ENCODE measurements at places on chromosomes 2 and 18.

- DNase-seq, result no peak
Measured at GRCh38 chr18:7111134-7111533, 6.5 kb downstream of the LAMA1 start.

GRCh38 chr2:63805412-63805811 is 36.3 kb upstream of the UGP2 start:
- no peak for DNase-seq

- DNase-seq, result no peak
Measured at GRCh38 chr2:231503766-231504165, 26.5 kb downstream of the NMUR1 start.

- DNase-seq, result no peak
Measured at GRCh38 chr2:44130441-44130840, 38.2 kb upstream of the PPM1B start.

DNA sequence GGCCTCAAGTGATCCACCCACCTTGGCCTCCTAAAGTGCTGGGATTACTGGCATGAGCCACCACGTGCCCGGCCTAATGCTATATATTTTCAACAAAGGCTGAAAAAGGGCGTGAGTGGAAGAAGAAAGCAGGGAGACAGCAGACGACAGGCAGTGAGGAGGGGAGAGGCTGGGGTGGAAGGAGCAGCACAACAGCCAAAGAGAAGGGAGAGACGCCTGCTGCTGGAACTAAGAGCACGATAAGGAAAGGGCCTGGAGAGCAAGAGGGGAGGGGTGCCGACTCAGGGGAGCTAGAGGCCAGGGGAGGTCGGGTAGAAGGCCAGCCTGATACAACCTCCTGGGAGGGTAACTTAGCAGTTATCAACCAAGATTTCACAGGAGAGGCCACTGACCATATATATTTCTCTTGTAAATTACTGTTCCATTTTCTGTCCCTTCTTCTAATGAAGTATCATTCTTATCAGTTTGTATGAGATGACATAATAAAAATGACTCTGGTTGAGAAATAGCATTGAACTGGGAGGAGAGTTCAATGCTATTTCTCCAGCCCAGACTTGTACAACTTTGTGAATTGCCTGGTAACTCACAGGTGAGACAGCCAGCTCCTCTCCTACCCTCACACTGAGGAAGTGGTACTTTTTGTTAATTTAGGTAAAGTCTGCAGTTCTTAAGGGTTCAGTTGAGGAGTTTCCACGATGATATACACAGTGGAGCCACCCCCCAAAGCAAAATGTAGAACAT is 5.8 kb upstream of the RNU4ATAC start:
- no peak for DNase-seq

- no peak for DNase-seq
Measured at GRCh38 chr2:237379636-237380035, 34.3 kb downstream of the COL6A3 start.

GRCh38 chr18:24657444-24657842 is 197.0 kb downstream of the HRH4 start:
- no peak for DNase-seq

DNA sequence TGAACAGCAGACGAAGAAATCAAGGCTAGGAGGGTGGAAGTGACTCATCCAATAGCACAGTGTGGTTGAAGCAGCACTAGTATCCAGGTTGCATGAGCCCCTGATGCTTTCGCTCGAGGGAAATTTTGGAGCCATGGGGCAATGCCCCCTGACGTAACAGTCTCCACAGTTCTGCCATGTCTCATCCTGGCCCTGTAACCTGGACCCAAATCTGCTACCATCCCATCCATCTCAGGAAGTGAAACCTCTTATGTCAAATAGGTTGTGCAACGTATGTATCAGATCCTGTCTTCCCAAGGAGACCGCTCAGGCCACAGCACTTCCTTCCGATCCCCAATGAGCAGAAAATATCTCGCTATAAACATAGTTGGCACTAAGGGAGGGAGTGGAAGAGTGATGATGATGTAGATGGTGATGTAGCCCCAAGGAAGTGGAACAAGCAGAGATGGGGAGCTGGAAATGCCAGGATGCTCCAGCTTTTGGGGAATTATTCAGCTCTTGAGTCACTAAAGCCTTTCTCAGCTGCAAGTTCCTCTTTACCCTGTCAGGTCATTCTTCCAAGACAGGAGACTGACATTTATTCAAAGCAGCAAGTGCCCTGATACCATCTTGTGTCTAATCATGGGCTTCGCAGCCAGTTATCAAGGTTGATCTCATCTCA is 3.0 kb upstream of the IL1B start:
- DNase-seq, result no peak

DNA sequence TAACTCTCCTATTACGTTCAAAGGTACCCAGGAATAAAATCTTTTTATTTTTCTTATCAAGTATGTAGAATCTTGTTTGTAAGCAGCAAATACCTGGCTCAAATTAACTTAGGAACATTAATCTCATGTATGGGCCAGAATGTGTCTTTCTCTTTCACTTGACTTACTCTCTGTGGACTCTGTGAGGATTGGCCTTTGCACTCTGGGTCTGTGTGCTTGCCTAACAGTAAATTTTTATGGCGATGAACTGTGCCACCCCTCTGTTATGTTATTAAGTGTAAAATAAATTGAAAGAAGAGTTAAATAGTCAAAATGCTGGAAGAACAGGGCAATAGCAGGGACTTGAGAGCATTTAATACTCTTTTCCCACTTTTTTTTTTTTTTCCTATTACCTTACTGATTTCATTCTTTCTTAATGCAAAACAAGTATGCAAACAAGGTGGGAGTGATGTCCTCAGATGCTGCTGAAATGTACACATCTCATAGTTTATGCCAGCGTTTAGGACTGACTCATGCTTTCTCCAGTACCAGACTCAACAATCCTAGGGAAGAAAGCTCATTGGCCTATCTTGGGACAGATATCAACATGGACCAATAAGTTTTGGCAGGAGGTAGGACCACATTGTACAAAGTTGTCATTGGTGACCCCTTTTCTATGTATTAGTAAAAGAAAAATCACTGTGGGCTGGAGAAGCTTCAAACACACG is 25.5 kb downstream of the LYPD6 start:
- no peak for DNase-seq

- peak; percentile 93 for DNase-seq
Measured at GRCh38 chr18:80034068-80034851, at the start of gene RBFA. Gene RBFA, plus strand, starts transcription at chr18:80034434. Its CDS starts 62 bp downstream, at chr18:80034496.

GRCh38 chr2:166614503-166614902 is 120.5 kb upstream of the SCN7A start:
- no peak for DNase-seq

GRCh38 chr2:10435820-10436204 is 12.3 kb downstream of the ODC1 start:
- no peak for DNase-seq

DNA sequence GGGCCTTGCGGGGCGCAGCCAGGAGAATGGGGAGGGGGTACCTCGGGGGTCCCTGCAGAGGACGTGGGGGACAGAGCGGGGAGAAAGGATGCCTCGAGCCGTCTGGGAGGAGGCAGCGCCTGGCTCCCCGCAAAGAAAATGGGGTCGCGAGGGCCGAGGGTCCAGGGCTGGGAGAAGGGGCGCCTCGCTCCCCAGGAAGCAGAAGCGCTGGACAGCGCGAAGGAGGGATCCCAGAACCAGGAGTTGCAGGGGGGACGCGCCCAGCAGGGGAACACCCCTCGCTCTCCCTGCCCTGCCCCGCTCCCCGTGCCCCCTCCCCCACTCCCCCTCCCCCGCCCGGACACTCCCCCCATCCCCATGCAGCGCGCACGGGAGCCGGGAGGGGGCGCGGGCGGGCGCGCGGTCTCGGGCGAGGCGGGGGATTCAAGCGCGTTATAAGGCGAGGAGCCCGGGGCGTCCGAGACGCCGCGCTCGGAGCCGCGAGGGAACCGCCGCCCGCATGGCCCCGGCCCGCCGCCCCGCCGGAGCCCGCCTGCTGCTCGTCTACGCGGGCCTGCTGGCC is at the start of gene ERFE:
TSS of gene ERFE (plus strand) at position 462 of the 562 bp plus-strand sequence. CDS start at position 500, 38 bp downstream.
- peak; percentile 78 for DNase-seq

GRCh38 chr2:38131676-38132075 is 55.7 kb upstream of the CYP1B1 start:
- DNase-seq, result no peak

DNA sequence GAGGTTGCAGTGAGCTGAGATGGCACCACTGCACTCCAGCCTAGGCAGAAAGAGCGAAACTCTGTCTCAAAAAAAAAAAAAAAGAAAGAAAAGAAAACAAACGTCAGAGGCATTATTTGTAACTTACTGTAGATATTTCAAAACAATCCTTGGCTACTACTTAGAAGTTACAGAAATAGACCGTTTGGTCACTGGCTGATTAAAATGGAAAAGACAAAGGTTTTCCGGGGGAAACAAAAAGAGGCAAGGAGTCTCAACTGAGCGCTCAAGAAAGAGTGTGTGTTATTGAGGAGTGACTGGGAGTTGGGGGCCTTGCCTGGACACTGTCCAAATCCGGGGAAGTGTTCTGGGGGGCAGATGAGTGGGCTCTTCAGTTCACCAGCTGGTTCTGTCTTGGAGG is 47.6 kb downstream of the TEX44 start:
- DNase-seq, result no peak

- no peak for DNase-seq
Measured at GRCh38 chr2:134391751-134392160, 137.9 kb downstream of the MGAT5 start.

DNA sequence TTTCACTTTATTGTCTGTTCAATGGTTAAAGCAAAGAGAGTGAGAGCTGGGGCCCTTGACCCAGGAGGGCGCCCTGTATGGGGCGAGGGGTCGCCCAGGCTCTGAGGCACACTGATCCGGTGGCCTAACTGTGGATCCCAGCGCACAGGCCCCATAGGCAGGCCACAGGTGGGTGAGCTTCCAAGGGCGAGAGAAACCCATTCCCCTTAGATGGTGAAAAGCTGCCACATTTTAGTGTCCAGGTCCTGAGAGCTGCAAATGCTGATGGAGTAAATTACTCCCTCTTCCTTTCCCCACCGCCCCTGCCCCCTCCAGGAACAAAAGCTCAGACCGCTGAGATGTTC is 5.9 kb upstream of the DLX2 start:
- DNase-seq, result no peak

GRCh38 chr18:23038712-23039111 is 96.6 kb upstream of the CABLES1 start:
- no peak for DNase-seq

- no peak for DNase-seq
Measured at GRCh38 chr18:38301621-38302020, 736.0 kb upstream of the CELF4 start.

GRCh38 chr2:169721016-169721415 is 12.6 kb upstream of the KLHL23 start:
- no peak for DNase-seq

- no peak for DNase-seq
Measured at GRCh38 chr2:1627628-1628381, 116.5 kb downstream of the PXDN start.

DNA sequence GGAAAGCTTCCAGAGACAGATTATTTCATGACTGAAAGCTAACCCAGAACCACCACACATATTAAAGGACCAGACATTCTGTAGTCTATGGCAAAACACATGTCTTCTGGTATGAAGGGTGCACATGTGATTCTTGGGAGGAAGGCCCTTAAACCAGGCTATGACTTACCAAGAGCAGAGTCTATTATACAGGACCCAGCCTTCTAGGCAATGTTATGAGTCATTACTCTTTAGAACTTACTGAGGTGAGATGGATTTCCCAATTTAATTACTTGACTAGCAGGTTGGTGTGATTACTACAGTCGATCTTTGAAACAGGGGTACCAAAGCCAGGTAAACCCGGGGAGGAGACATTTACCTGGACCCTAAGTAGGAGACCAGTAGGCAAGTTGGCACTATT is 350.8 kb downstream of the TRIB2 start:
- no peak for DNase-seq

- no peak for DNase-seq
Measured at GRCh38 chr2:199228887-199229819, 228.6 kb downstream of the SATB2 start.

DNA sequence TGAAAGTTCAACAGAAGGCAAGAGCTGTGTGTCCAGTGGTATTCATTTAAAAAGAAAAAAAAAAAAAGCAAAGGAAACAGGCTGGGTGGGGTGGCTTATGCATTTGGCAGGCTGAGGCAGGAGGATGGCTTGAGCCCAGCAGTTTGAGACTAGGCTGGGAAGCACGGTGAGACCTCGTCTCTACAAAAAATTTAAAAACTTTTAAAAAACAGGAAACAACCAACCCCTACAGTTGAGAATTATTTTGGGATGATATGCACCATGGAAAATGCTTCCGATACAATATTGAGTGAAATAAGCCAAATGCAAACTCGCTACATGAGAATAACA is 31.2 kb downstream of the PTPN18 start:
- DNase-seq, result no peak

DNA sequence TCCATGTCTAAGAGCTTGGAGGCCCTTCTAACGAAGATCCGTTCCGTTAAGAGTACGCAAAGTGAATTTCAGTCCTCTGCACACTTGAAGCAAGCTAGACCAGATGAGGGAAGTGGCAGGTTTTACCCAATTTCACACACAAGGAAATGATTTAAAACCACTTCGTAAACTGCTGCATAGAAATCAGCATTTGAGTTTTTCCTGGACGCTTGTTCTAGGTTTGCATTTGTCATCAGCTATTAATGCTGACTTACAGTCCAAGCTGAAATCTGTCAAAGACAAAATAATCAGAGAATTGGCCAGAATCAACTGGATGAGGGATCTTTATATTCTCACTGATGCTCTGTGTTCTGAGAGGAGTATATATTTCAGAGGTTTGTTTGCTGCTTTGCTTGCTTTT is 117.6 kb upstream of the RASGRP3 start:
- no peak for DNase-seq

- DNase-seq, result peak; percentile 12
Measured at GRCh38 chr18:27184115-27185024, 738 bp downstream of the CHST9 start.

- no peak for DNase-seq
Measured at GRCh38 chr2:150389447-150389846, 98.0 kb downstream of the RND3 start.

- no peak for DNase-seq
Measured at GRCh38 chr2:233968556-233968955, 51.4 kb downstream of the TRPM8 start.

DNA sequence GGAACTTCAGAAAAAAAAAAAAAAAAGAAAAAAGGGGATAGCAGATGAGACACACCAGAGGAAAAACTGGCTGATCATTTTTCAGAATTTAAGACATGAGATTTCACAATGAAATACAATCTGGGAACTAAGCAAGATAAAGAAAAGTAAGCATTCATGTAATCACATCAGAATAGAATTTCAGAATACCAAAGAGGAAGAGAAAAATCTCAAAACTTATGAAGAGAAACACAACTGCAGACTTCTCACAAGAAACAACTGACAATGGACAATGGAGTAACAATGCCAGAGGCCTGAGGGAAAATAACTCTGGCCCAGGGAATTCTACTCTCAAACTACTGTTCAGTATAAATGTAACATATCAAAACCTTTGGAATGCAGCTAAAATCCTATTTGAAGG is 13.2 kb upstream of the RRM2 start:
- no peak for DNase-seq

- DNase-seq, result no peak
Measured at GRCh38 chr2:1864301-1864980, 120.1 kb upstream of the PXDN start.

DNA sequence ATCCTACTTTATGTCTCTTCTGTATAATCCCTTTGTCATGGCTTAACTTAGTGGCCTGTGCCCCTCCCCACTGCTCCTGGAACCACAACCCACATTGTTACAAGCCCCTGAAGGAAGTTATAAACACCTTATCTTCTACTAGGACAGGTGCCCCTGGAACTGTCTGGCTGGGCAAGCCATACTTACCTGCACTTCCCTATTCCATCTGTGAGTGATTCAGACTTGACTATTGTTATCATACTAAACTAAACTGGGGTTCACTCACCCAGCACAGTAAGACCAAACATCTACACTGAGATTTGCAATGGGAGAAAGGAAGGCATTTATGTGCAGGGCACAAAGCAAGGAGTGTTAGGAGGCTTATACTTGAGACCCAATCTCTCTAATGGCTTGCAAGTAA is 3.7 kb upstream of the UGT1A6 start:
- DNase-seq, result no peak

All from GM19239 (cell line).